Trophoblast cell (in vitro differentiated cells and primary cell): ENCODE measurements at places on chromosomes 4 and X.
A peak's percentile ranks its signal among the peaks of the same experiment; 100 is the strongest.

DNA sequence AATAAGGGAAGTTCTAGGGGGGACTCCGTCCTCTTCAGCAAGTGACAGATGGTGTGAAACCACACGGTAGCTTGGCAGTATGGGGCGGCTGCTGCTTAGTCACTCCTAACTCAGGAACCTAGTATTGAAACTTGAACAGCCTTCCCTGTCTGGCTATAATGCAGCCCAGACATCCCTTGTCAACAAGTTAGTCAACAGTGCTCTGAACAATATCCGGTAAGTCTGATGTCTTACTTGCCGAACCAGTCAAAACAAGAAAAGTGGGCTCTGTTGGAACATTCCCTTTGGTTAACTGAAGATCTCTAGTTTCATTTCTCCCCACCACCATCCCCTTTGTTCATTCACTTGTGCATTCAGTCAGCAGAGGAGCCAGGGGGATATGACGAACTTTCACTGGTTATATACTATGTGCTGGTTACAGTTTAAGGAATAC, 18.7 kb upstream of the CXCL13 start:
- DNase-seq = peak; percentile 5
- H3K27ac ChIP-seq = no peak overlapping the region
- no peak overlapping the region for H3K4me3 ChIP-seq

DNA sequence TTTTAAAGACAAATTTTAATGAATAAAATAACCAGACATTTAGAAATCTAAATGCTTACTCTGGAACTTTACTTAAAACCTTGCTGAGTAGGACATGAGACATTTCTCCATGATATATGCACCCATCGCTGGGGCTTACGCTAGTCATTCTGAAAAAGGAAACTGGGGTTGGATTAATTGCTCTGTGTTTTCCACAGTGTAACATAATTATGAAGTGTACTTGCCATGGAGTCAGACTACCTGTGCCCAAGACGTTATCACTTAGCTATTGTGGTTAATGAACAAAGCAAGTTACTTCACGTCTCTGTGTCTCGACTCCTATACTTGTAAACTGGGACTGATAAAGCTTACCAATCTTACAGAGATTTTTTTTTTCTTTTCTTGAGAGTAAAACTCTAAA, 47.8 kb downstream of the SHISA3 start:
- no peak overlapping the region for H3K27ac ChIP-seq
- H3K4me3 ChIP-seq = no peak overlapping the region
- no peak for DNase-seq
- H3K27me3 ChIP-seq = no peaks in the 10 kb centered on the region

DNA sequence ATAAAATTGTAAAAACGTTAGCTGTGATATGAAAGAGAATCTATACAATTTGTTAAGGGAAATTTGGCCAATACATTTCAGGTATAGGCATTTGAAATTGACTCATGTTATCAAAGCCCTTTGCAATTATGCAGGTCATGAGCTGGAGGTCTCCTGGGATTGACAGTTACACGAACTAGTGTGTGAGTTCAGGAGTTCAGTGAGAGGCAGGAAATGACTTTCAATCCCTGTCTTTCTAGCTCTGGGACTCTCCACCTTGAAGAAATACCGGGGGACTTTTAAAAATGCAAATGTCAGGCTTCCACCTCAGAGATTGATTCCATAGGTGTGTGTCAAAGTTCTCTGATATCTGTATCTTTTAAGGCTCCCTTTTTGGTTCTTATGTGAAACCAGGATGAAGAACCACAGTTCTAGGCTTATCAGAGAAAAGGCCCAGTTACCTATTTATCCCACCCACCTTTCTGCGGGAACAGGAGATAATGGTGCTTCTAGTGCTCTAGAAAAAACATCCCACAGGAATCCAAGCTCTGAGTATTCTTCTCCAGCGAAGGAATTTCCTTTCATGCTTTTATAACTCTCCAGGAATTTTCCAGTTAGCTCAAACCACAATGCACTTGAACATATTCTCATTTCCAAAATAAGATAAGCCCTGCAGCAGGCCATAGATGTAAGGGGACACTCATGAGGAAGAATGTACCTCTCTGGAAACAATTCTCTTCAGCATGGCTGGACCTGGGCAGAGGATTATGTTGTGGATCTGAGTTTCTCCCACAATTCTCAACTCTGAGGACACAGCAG, 501.0 kb downstream of the IDS start:
- H3K4me3 ChIP-seq = no peak overlapping the region
- no peak overlapping the region for H3K27ac ChIP-seq
- H3K36me3 ChIP-seq = no peaks in the 10 kb centered on the region
- no peaks in the 10 kb centered on the region for H3K4me1 ChIP-seq

DNA sequence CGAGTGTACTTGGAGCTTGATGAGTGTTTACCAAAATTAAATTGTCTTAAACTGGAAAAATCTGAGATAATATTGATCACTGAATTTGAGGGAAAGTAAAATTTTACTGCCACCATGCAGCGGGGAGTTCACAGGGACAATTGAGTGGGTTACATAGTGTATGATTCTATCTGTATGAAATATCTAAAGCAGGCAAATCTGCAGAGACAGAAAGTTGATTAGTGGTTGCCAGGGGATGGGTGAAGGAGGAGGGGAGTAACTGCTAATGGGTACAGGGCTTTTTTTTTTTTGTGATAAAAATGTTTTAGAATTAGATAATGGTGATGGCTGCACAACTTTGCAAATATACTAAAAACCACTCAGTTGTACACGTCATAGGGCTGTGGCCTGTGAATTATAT, 35.4 kb upstream of the PDLIM3 start:
- peaks cover 24% of the 10 kb centered on the region for H3K4me1 ChIP-seq
- H3K27me3 ChIP-seq = no peaks in the 10 kb centered on the region
- H3K27ac ChIP-seq = no peak overlapping the region
- H3K36me3 ChIP-seq = no peaks in the 10 kb centered on the region
- DNase-seq = no peak
- H3K4me3 ChIP-seq = no peak overlapping the region

DNA sequence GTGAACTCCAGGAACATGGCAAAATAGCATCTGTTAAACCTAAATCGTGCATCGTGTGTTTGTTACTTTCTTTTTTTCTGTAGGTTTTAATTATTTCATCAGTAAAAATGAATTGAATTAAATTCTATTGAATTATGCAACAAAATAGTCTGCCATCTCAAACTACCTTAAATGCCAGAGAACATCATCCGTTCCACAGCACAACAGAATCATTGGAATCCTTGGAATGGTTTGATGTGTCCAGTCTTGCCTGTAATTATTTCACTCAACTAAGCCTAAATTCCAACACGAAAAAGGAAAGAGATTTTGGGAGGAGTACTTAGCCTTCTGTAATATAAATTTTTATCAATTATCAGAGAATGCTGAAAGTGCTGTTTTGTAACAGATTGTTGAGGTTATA, 17.1 kb upstream of the SLC7A11 start:
- peak; percentile 81 for DNase-seq
- H3K4me1 ChIP-seq = no peaks in the 10 kb centered on the region
- no peak overlapping the region for H3K4me3 ChIP-seq
- H3K27ac ChIP-seq = no peak overlapping the region

- peaks cover 2% of the 10 kb centered on the region for H3K4me1 ChIP-seq
- H3K27ac ChIP-seq = no peak overlapping the region
- no peaks in the 10 kb centered on the region for H3K27me3 ChIP-seq
- no peak for DNase-seq
- H3K4me3 ChIP-seq = no peak overlapping the region
These were observed 89.5 kb upstream of the CITED1 start for GRCh38 chrX:72395237-72395636.

DNA sequence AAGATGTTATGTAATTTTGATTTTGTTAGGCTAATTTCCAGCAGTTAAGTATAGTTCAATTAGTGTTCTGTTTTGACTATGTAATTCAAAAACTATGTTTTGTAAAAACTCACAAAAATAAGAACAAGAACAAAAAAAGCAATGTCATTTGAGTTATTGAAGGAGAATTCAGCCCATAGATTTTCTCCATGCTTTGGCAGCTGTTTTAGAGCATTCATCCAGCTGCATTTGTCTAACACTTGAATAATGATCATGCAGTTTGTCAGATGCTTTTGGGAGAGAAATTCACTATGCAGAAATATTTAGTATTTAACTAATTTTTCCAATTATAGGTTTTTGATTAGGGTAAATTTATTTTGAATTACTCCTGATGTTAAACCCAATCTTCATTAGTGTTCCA, 14.2 kb downstream of the CPE start:
- H3K27me3 ChIP-seq = no peaks in the 10 kb centered on the region
- DNase-seq = no peak
- no peak overlapping the region for H3K4me3 ChIP-seq
- H3K36me3 ChIP-seq = no peaks in the 10 kb centered on the region

DNA sequence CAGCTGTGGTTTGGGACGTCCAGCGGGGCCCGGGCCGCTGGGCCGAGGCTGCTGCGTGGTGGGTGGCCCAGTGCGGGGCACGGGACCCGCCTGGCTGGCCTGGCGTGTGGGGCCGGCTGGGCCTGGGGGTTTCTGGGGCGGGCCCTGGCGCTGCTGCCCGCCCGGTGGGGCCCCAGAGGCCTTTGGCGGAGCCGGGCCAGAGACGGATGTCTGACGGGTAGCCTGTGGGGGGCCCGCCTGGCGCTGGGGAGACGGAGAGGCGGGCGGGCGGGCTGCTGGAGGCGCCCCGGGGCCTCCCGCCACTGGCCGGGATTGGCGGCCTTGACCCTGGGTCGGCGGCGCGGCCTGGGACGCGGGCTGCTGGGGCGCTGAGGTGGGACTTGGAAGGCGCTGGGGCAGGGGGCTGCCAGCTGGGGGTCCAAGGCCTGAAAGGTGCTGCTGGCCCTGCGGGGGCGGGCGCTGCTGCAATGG, 8.1 kb upstream of the TIMP1 start:
- H3K27ac ChIP-seq = peak overlapping the region; percentile 93
- H3K27me3 ChIP-seq = no peaks in the 10 kb centered on the region

GRCh38 chrX:19837648-19838047, 49.8 kb downstream of the SH3KBP1 start:
- H3K4me1 ChIP-seq = peaks cover 3% of the 10 kb centered on the region
- no peaks in the 10 kb centered on the region for H3K36me3 ChIP-seq
- H3K27ac ChIP-seq = no peak overlapping the region
- DNase-seq = no peak
- H3K4me3 ChIP-seq = no peak overlapping the region

- H3K36me3 ChIP-seq = no peaks in the 10 kb centered on the region
- H3K4me1 ChIP-seq = peaks cover 8% of the 10 kb centered on the region
- H3K4me3 ChIP-seq = no peak overlapping the region
- H3K27ac ChIP-seq = no peak overlapping the region
- H3K27me3 ChIP-seq = no peaks in the 10 kb centered on the region
These were observed 67.7 kb downstream of the MID1IP1 start for GRCh38 chrX:38868941-38869401.

DNA sequence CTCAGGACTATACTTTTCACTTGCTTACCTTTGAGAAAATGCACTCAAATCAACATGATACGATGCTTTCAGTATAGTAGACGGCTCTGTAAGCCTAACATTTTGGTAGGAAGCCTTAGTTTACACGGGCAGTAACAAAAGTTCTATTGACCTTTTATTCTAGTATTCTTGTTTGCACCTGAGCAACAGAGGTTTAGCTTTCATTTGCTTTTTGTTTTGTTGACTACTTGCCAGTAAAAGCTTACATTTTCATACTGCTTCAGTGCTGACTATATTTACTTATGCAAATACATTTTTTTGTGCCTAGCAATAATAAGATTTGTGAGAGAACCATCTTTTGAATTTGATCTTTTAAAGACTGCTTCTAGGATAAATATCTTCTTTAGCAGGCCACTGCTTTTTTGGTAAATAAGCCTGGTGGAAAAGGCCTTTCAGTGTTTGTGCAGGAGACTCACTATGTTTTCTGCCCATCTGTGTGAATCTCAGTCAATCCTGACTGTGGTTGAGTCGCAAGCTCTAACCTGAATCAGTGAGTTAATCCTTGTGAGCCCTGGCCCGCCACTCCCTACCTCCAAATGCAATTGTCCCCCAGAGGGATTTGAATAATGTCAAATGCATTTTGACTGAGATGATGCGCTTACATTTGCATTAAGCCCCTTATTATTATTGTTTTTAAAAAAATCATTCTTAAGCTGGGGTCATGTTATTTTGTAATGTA, 21.9 kb downstream of the FHIP1A start:
- DNase-seq = no peak
- H3K27me3 ChIP-seq = no peaks in the 10 kb centered on the region
- no peaks in the 10 kb centered on the region for H3K4me1 ChIP-seq
- no peak overlapping the region for H3K27ac ChIP-seq
- H3K36me3 ChIP-seq = no peaks in the 10 kb centered on the region
